WTC11 (cell line): ENCODE measurements at places on chromosomes 5 and 9.

- peaks cover 11% of the 10 kb centered on the region for H3K4me1 ChIP-seq
- no peak for DNase-seq
- H3K36me3 ChIP-seq = no peaks in the 10 kb centered on the region
Measured at GRCh38 chr5:60503771-60504170, 196.2 kb downstream of the DEPDC1B start.

DNA sequence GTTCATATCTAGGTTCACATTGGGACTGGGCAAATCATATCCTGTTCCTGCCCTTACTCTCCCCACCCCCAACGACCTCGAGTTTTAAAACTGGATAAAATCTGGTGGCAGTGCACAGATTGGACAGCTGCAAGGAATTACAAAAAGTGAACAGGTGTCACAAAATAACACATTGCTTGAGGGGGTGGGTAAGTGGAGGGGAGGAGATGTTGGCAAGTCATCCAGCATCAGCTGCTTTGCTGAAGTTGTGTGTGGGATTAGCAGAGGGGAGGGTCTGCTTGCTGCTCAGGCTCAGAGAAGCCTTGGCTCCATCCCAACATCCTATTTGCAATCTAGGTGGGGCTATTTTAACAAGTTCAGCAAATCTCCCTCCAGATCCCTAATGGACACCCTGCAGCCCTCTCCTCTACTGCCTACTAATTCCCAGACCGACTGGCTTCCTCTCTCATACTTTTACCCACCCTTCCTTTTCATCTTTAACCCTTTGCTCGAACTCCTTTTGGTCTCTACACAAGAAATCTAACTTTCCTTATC lies 39.8 kb upstream of the SLC24A2 start:
- H3K27me3 ChIP-seq = peaks cover 4% of the 10 kb centered on the region
- H3K27ac ChIP-seq = no peak overlapping the region
- peaks cover 30% of the 10 kb centered on the region for H3K36me3 ChIP-seq
- DNase-seq = no peak
- no peak overlapping the region for H3K4me3 ChIP-seq

DNA sequence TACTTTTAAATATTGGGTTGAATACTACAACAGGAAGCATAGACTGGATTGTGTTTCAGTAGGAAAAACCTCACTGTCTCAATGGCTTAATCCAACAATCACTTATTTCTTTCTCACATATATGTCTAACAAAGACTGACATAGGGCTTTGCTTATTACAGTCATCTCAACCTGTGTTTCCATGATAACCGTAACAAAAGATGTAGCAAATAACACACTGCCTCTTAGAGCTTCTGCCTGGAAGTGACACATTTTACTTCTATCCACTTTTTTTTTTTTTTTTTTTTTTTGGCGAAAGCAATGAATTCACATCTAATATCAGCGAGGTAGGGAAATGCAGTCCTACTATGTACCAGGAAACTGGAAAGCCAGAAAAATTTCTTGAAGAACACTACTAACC lies 204.9 kb upstream of the CDKN2B start:
- no peak overlapping the region for H3K4me3 ChIP-seq
- peaks cover 9% of the 10 kb centered on the region for H3K4me1 ChIP-seq
- no peak for DNase-seq
- H3K27ac ChIP-seq = no peak overlapping the region

DNA sequence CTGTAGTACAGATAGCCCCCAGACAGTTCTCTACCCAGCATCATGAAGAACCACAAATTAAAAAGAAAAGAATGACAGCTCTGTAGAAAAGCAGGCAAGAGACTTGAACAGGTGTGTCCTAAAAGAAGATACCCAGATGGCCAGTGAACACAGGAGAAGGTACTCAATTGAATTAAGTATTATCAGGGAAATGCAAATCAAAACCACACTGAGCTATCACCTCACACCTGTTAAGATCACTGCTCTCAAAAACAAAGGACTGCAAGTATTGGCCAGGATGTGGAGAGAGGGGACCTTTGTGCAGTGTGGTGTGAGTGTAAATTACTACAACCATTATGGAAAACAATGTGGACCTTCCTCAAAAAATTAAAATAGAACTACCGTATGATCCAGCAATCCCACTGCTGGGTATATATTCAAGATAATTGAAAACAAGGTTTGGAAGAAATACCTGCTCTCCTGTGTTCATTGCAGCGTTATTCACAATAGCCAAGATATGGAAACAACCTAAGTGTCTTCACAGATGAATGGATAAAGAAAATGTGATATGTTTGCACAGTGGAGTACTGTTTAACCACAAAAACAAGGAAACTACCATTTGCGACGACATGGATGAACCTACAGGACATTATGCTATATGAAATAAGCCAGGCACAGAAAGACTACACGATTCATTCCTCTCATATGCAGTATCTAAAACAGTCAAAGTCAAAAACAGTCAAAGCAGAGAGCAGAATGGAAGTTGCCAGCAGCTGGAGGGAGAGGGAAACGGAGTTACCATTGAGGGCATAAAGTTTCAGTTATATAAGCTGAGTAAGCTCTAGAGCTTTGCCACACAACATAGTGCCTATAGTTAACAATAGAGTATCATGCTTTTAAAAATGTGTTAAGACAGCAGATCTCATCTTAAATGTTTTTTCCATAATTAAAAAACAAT lies 102.6 kb downstream of the WNK2 start:
- peaks cover 3% of the 10 kb centered on the region; the same call in 1 of the 2 replicates for H3K36me3 ChIP-seq
- H3K27me3 ChIP-seq = no peaks in the 10 kb centered on the region; the same call in 1 of the 2 replicates
- DNase-seq = no peak
- no peak overlapping the region for H3K4me3 ChIP-seq
- H3K4me1 ChIP-seq = peaks cover 14% of the 10 kb centered on the region; the same call in 1 of the 2 replicates

GRCh38 chr5:146745931-146746577 lies 132.5 kb downstream of the PPP2R2B start:
- no peak overlapping the region for H3K27ac ChIP-seq
- peaks cover 13% of the 10 kb centered on the region for H3K4me1 ChIP-seq
- no peak overlapping the region for H3K4me3 ChIP-seq
- DNase-seq = no peak

DNA sequence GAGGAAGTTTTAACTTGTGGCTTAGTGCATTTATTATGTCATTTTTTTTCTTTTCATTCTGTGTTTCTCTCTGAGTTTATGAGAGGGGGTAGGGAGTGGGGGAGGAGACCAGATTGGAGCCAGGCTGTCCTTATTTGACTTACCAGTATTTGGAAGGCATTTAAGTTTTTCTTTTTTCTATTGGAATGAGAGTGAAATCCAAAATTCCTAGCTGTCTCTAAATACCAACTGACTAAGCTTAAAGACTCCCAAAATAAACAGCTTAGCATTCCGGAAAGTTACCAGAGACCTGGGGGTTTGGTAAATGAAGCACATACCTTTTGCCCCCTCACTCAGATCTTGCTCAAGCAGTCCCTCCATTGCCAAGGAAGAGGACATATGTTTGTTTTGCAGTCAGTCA lies 581.9 kb upstream of the BRINP1 start:
- H3K27me3 ChIP-seq = no peaks in the 10 kb centered on the region
- peaks cover 16% of the 10 kb centered on the region for H3K4me1 ChIP-seq
- no peak overlapping the region for H3K27ac ChIP-seq
- no peaks in the 10 kb centered on the region for H3K36me3 ChIP-seq
- no peak overlapping the region for H3K4me3 ChIP-seq

DNA sequence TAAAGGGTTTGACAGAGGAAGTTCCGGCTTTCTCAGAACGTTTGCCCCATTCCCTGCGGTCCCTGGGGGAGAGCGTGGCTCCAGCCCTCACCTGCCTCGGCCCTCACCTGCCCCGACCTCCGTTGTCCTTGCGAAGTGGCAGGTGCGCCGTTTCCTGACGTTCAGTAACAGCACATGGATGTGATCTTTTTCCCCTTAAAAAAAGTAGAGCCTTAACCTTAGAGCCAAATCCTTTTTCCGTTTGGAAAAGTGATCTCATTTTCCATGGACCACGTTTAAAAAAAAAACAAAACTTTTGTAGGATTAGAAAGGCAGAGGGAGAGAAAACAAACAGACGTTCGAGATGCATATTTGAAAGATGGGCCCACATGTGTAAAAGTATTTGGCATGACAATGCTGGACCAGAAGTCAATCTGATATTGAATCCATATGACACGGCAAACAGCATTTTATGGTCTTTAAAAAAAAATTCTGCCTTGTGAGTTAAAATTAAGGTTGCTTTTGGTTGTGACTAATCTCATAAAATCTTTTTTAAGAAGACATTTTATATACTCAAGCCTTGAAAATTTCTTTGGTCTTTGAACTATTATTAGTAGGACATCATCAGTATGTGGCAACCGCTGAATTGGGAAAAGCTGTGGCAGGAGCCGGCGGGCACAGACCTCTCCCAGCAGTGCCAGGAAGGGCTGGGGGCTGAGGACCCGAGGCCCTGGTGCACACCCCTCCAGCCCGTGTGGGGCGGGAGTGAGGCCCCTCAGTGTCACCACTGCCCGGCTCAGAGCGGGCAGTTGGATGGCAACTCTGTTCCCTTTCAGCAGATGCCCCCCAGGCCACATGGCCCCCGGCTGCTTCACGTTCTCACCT lies 42.5 kb upstream of the EXOC3 start:
- H3K27ac ChIP-seq = peak overlapping the region; percentile 26; the same call in 1 of the 2 replicates
- peak; percentile 39 for DNase-seq
- H3K4me3 ChIP-seq = peak overlapping the region; percentile 44; the same call in 1 of the 2 replicates
- peaks cover 12% of the 10 kb centered on the region for H3K4me1 ChIP-seq
- H3K27me3 ChIP-seq = peaks cover 19% of the 10 kb centered on the region

DNA sequence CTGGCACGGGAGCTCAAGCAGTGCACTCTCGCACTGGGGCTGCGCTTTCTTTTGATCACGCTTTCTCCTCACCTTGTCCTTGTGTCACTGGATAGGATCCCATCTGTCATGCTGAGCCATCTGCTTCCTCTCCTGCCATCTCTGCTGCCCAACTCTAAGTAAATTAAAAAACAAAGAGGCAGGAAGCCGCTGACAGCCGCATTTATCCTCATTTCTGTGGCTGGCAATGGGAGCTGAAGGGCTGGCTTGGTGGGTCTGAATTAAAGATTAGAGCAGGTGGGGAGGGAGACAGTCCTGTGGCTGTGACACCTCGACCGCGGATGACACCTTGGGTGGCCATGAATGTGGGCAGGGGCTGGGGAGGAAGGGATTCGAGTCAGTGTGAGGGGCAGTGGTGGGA lies 159.2 kb upstream of the ALDH1B1 start:
- no peaks in the 10 kb centered on the region for H3K36me3 ChIP-seq
- no peak overlapping the region for H3K27ac ChIP-seq
- DNase-seq = no peak
- peaks cover 14% of the 10 kb centered on the region for H3K4me1 ChIP-seq
- H3K27me3 ChIP-seq = peaks cover 99% of the 10 kb centered on the region
- no peak overlapping the region for H3K4me3 ChIP-seq

DNA sequence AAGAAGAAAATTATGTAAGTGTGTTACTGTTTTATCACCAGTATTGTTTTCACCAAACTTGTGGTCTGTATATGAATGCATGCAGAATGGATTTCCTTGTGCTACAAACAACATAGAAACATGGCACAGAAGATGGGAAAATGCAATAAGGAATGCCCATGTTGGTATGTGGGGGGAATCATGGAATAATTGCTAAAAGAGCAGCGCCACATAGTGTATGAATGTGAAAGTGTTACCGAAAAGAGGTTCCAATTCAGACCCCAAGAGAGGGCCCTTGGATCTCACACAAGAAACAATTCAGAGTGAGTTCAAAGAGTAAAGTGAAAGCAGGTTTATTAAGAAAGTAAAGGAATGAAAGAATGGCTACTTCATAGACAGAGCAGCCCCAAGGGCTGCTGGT lies 26.4 kb upstream of the TYRP1 start:
- H3K27me3 ChIP-seq = no peaks in the 10 kb centered on the region; the same call in 1 of the 2 replicates
- DNase-seq = no peak
- H3K4me3 ChIP-seq = no peak overlapping the region

GRCh38 chr5:39400713-39401578 lies 23.8 kb downstream of the DAB2 start:
- no peak overlapping the region for H3K27ac ChIP-seq
- no peak for DNase-seq
- H3K36me3 ChIP-seq = no peaks in the 10 kb centered on the region
- H3K27me3 ChIP-seq = no peaks in the 10 kb centered on the region
- peaks cover 19% of the 10 kb centered on the region; the same call in 1 of the 2 replicates for H3K4me1 ChIP-seq

DNA sequence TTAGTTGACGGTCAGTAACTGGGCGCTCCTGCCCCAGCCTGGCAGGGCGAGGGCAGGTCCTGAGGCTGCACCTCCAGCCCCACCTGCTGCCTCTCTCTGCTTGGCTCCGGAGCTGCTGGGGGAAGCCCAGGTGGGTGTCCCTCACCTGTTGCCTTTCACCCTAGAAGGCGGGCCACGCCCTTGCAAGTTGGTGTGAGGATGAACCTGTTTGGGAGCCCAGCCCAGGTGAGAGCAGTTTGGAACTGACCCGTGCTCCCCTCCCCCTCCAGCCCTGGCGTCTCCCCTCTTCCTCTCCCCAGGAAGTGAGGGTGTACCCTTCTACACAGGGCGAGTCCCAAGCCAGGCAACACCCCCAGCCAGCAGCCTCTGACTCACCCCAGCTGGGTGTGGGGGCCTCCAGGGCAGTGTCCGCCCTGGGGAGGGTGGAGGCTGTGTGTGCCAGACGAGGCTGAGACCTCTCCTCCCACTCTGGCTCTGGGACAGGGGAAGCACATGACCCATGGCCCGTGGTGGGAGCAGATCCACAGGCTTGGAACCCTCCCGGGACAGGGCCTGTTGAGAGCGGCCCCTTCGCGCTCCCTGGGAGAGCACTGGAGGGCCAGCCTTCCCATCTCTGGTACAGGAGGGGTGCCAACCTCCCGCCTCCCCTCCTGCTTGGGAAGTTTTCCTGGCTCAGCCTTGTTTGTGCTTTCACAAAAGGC lies 10.4 kb downstream of the LRRC8A start:
- H3K27ac ChIP-seq = no peak overlapping the region
- H3K36me3 ChIP-seq = peaks cover 24% of the 10 kb centered on the region
- H3K4me1 ChIP-seq = peaks cover 46% of the 10 kb centered on the region

DNA sequence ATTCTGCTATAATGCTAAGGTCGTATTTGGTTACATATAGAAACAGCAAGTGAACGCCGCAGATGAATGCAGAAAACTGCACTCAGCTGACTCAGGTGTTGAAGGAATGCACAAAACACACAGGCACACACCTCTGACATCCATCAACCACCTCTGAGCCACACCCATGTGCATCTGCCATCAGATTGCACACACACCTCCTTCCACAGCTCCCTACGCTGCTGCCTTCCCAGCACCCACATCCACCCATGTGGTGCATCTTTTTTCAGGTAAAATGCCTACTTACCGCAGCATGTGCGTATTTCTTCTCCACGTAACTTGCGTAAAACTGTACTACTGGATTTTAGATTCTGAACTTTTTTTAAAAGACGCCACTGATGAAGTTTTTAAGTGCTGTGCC lies 7.1 kb downstream of the STK10 start:
- H3K27ac ChIP-seq = no peak overlapping the region
- peaks cover 4% of the 10 kb centered on the region; the same call in 1 of the 2 replicates for H3K36me3 ChIP-seq
- H3K4me3 ChIP-seq = no peak overlapping the region
- H3K4me1 ChIP-seq = peaks cover 29% of the 10 kb centered on the region
- DNase-seq = no peak
- H3K27me3 ChIP-seq = no peaks in the 10 kb centered on the region; the same call in 1 of the 2 replicates
